Epithelial cell of esophagus (primary cell): ENCODE measurements at places on chromosomes 1 and 21.

- no peak for DNase-seq
Observed at GRCh38 chr1:54743416-54744226, 20.7 kb downstream of the PARS2 start.

DNA sequence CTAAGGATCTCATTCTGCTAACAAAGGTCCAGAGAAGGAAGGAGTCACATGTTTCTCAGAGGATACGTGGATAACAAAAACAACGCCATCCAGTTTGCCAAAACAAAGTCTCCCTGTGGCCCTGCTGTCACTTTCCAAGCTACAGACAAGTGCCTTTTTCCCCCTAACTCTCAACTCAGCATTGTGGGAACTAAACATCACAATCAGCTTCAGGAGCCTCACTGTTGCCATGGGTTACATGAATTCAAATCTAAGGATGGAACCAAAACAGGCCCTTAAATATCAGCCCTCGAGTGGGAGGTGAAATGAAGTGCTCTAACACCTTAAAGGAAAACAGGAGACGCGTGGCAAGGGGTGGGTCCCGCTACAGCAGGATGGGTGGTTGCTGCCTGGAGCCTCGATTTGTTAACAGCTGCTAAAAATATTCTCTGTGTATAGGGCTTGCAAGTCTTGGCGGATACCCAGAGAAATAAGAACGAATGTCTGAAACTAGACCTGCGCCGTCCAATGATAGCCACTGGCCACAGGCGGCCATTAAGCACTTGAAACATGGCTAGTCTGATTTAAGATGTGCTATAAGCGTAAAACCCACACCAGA is 66.4 kb upstream of the SOD1 start:
- DNase-seq = no peak

GRCh38 chr1:15507278-15507677 is 16.7 kb downstream of the CASP9 start:
- DNase-seq = no peak

GRCh38 chr21:36567216-36567885 is 87.4 kb upstream of the CLDN14 start:
- DNase-seq = no peak

GRCh38 chr1:157431751-157432150 is 120.6 kb downstream of the FCRL5 start:
- peak; percentile 92 for DNase-seq
